ENCODE measurements at places on chromosomes 3 and 15. TPM values are rescaled to one million over a fixed set of nuclear protein-coding genes. Genes with fewer than 3 reads are reported as not detected.

DNA sequence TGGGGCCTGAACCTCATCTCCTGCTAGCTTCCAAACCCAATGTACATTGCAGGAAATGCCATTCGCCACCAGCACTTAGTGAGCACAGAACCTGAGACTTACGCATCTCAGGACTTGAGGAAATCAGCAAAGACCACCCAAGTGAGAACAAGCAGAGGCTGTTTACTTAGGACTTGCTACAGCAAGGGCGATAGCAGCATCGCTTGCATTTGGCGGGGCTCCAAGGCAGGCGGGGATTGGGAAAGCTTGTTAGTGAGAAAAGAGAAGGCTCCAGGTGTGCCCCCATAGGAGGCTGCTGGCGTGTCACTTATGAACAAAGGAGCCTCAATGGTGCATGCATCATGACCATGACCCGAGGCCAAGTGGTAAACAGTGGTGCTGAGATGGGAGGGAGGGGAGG, 19.7 kb downstream of the SLC6A20 start:
- DNase-seq: no peak

DNA sequence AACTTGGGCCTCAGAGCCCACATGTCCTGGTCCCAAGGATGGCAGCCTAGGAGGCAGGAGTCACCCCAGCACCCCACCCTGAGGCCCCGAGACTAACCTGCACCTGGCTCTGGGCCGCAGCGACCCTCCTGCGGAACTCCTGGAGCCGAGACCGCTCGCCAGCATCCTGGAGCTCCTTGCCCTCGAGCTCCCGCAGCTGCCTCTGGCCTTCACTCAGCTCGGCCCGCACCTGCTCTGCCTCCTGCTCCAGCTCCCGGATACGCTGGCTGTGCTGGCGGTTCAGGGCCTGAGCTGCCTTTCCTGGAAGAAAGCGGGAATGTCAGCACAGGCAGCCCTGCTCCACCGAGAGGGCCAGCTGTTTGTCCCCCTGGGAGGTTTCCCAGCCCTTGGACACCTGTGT, 13.2 kb downstream of the KIF7 start:
- DNase-seq: no peak

GRCh38 chr3:64650715-64651114, 37.1 kb downstream of the ADAMTS9 start:
- DNase-seq: peak; percentile 6

- DNase-seq: no peak
Measured at GRCh38 chr15:74302821-74303359, 64.6 kb downstream of the CYP11A1 start.

- no peak for DNase-seq
Measured at GRCh38 chr3:151383956-151384355, 597 bp downstream of the P2RY12 start.

GRCh38 chr3:77577264-77577663, 537.4 kb downstream of the ROBO2 start:
- no peak for DNase-seq

DNA sequence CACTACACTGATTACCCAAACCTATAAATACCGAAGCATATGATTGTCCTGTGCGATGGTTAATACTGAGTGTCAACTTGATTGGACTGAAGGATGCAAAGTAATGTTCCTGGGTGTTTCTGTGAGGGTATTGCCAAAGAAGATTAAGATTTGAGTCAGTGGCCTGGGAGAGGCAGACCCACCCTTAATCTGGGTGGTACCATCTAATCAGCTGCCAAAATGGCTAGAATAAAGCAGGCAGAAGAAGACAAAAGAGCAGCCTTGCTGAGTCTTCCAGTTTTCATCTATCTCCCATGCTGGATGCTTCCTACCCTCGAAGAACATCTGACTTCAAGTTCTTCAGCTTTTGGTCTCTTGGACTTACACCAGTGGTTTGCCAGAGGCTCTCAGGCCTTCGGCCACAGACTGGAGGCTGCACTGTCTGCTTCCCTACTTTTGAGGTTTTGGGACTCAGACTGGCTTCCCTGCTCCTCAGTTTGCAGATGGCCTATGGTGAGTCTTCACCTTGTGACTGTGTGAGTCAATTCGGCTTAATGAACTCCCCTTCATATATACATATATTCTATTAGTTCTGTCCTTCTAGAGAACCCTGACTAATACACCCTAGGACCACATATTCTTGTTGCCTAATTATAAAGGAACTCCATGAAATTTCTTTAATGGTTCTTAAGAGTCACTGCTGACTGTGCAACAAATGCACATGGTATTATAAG, 31.7 kb downstream of the CSNK1G1 start:
- no peak for DNase-seq

GRCh38 chr3:175399156-175399840, 540.2 kb downstream of the NAALADL2 start:
- DNase-seq: no peak

GRCh38 chr3:159237226-159237625, 435.4 kb downstream of the MFSD1 start:
- no peak for DNase-seq

DNA sequence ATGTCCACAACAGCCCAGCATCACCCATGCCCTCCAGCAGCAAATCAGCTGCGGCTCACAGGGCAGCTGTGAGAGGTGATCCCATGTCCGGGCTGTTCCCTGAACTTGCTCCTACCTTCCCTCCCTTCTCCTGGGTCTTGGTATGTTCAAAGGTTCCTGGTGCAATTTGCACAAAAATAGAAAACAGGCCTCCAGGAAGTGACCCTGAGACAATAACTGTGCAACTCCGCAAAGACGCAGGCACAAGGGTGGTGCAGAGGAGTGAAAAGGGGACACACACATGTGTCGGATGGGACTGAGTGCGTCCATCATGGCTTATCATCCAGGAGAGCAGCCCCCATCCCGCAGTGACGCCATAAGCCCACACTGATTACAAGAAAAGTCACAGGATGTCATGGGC, 16.3 kb downstream of the PLXND1 start:
- no peak for DNase-seq

GRCh38 chr3:105458518-105459215, 92.0 kb downstream of the ALCAM start:
- DNase-seq: no peak

GRCh38 chr3:125613204-125613603, 17.9 kb upstream of the OSBPL11 start:
- DNase-seq: no peak

- DNase-seq: no peak
Measured at GRCh38 chr3:60399292-60399691, 852.0 kb downstream of the FHIT start.

GRCh38 chr3:97550408-97550807, 214.2 kb upstream of the ARL6 start:
- no peak for DNase-seq

GRCh38 chr15:40773902-40774301, 4.1 kb downstream of the C15orf62 start:
- DNase-seq: no peak

The TMEM207 gene
- total RNA-seq: not detected

The SENP7 gene
- 13.7 TPM for total RNA-seq

The MESP1 gene
- 1.5 TPM for total RNA-seq

The PLA2G4E gene
- total RNA-seq: not detected

The PLS1 gene
- 6.6 TPM for total RNA-seq

The BOC gene
- total RNA-seq: 4.5 TPM

The IMPG2 gene
- not detected for total RNA-seq

The PLOD2 gene
- total RNA-seq: 93.9 TPM

The SCAANT1 gene
- total RNA-seq: not detected

The CAMK1 gene
- total RNA-seq: 78.3 TPM

The MYLK gene
- total RNA-seq: 104 TPM

The HRG gene
- total RNA-seq: not detected

The P3H2 gene
- 30.3 TPM for total RNA-seq

Measured in A172 (cell line).